Ecto neural progenitor cell (in vitro differentiated cells): ENCODE measurements at places on chromosomes 2 and 18.

DNA sequence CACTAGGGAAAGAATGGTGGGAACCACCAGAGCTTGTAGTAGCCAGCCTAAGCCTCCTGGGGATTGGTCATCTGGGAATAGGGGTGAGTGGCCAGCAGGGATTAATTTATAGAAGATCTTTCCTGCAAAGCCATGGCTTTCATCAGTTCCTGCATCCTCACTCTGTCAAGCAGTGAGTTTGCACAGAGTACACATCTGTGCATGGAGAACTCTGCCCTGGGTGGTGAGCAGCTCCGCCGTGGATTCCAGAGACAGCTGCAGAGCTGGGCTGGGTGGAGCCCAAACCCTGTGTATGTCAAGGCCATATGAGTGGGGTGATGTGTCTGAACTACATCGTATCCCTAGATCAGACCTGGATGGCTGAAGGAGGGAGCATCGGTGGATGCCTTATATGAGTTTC is 182.2 kb downstream of the GLI2 start:
- no peak for DNase-seq

- DNase-seq = no peak
These were observed 275.5 kb downstream of the KCNJ3 start for GRCh38 chr2:154974041-154974440.

GRCh38 chr2:57402755-57403154 is 643.9 kb upstream of the VRK2 start:
- DNase-seq = no peak

GRCh38 chr2:121346407-121346806 is 61.4 kb upstream of the TFCP2L1 start:
- no peak for DNase-seq

DNA sequence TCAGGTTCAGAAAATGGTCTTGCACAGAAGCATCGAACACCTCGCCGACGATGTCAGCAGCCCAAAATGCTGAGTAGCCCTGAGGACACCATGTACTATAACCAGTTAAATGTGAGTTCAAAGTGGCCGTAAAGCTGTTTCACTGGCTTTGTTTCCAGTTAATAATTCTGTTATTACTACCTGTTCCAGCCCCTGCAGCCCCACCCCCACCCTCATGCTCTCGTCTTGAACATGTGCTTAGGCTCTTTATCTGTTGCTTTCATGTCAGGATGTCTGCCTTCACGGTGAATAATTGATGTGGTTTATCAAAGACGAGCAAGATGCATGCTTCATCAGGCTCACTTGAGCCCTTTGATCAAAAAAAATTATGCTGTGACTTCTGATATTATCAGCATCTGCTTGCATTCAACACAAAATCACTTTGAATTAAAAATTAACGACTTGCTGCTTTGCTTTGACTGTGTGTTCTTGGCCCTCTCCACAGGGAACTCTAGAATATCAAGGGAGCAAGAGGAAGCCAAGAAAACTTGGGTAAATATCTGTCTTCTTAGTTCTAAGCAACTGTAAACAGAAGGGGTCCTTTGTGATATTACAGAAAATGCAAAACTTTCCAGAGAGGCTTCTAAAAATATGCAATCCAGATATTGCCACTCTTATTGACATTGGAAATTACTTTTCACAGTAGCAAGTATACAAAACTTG is 63.4 kb upstream of the SP5 start:
- DNase-seq = no peak

DNA sequence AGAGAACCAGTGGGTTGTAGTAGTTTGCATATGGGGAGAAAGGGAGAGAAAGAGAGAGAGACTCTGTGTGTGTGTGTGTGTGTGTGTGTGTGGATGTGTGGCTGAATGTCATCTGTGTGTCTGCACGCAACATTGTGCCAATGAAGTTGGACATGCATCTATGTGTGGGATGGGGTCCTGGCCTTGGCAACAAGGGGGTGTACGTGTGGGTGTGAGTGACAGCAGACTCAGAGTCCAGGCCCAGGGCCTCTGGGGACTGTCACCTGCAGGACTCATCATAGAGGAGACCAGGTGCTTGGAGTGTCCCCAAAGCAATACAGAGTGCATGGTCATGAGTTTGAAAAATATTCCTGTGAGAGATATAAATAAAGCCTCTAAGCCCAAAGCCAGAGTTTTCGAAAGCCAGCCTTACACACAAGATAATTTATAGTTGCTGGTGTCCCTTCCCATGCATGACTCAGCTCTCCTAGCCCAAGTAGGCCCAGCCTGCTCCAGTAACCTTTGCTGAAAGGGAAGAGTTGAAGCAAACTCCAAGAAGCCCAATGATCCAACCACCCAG is 59.9 kb downstream of the TNP1 start:
- DNase-seq = no peak

DNA sequence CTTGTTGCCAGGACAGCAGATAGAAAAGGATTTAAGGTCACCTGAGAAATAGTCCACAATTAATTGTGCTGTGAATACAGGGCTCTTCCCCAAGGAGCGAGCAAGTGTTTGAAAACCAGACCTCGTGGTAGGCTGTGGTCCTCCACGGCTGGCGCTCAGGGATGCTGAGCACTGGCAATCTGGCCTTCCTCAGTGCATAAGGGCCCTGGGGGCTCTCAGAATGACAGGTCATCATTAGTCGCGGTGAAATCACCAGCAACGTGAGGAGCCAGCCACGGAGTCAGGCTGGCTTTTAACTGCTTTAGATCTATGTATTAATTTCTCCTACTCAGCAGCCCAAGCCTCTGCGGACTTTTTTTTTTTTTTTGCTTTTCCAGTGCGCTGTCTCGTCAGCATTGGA is 148.5 kb downstream of the FHOD3 start:
- DNase-seq = no peak
